ENCODE measurements at places on chromosomes 4 and X. TPM values are rescaled to one million over a fixed set of nuclear protein-coding genes. Genes with fewer than 3 reads are reported as not detected.

AMMECR1 gene
- 17.3 TPM for polyA plus RNA-seq

EREG gene
- not detected for polyA plus RNA-seq

DNA sequence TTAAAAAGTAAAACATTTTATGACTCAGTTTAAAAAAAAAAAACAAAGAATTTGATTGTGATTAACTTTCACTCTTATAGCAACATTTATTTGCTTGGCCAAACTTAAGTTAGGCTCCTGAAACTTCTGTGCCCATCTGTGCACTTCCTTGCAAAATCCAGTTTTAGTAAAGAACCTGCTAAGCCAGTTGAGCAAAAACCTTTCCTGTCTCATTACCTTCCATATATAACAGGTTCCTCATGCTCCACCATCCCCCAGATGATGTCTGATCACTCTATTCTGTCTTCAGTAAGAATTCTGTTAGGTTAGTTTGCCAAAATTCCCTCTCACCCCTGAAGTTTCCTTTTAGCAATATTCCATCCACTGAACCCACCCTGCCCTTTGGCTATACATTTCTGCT lies 1200.5 kb downstream of the C4orf33 start:
- no peak for DNase-seq

PARM1 gene
- polyA plus RNA-seq = 48.6 TPM

DNA sequence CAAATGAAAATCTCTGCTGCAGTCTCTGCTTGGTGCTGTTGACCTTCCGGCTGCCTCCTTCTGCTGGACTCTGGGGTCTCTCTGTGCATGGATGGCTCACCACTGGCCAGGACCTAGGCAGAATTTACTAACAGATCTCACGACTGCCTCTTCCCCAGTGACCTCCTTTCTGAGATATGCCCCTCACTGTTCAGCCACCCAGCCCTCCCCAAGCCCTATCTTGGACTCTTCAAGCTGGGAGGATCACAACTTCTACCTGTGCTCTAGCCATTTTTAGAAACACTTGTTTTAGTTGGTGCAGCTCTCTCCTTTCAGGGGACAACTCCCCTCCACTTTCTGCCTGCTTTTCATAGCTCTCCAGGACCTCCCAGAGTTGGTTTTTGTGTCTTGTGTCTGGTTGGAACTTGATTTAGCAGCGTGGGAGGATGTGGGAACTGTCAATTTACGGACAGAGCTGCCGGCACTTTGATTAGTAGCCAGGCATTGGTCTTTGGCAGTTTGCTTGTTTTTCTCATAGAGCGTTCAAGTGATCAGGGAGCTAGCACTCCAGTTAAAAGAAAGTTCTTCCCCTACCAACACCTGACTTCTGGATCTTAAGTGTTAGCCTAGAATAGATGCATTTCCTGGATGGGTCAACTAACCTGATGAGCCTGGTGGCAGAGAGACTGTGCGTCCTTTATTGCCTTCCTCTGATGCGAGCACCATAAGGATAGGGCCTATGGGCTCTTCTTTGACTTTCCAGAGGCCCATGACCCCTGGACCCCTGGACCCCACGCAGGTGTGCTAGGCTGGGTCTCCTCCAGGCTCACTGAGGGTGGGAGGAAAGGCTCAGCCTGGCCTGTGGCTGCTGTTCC lies 6.5 kb downstream of the RGS12 start:
- no peak for DNase-seq

GRCh38 chr4:20430259-20430941 lies 178.7 kb downstream of the SLIT2 start:
- DNase-seq = no peak

SPON2 gene
- 14.1 TPM for polyA plus RNA-seq

DNA sequence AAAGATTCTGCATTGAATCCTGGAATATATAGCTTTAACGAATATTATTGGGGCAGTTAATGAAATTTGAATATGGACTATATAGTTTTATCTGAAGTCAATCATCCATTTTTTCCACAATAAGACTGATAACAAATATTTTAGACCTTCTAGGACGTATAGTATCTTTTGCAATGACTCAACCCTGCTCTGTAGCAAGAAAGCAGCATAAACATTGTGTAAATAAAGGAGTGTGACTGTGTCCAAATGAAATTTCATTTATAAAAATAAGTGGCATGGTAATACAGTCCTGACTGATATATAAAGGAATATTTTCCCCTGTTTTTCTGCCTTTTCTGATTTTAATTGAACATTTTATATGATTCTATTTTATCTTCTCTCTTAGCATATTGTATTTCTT lies 947.7 kb upstream of the SLIT2 start:
- no peak for DNase-seq

GAGE13 gene
- not detected for polyA plus RNA-seq

ANKRD50 gene
- polyA plus RNA-seq = 37.7 TPM

- DNase-seq = no peak
Measured at GRCh38 chr4:48340276-48340964, 909 bp upstream of the SLAIN2 start.

CXCL5 gene
- polyA plus RNA-seq = 0.16 TPM

TMEM31 gene
- polyA plus RNA-seq = 1.4 TPM

CCDC120 gene
- polyA plus RNA-seq = 20.0 TPM

- no peak for DNase-seq
Measured at GRCh38 chr4:68077737-68078136, 51.9 kb downstream of the TMPRSS11F start.

NAA11 gene
- polyA plus RNA-seq = not detected

DNA sequence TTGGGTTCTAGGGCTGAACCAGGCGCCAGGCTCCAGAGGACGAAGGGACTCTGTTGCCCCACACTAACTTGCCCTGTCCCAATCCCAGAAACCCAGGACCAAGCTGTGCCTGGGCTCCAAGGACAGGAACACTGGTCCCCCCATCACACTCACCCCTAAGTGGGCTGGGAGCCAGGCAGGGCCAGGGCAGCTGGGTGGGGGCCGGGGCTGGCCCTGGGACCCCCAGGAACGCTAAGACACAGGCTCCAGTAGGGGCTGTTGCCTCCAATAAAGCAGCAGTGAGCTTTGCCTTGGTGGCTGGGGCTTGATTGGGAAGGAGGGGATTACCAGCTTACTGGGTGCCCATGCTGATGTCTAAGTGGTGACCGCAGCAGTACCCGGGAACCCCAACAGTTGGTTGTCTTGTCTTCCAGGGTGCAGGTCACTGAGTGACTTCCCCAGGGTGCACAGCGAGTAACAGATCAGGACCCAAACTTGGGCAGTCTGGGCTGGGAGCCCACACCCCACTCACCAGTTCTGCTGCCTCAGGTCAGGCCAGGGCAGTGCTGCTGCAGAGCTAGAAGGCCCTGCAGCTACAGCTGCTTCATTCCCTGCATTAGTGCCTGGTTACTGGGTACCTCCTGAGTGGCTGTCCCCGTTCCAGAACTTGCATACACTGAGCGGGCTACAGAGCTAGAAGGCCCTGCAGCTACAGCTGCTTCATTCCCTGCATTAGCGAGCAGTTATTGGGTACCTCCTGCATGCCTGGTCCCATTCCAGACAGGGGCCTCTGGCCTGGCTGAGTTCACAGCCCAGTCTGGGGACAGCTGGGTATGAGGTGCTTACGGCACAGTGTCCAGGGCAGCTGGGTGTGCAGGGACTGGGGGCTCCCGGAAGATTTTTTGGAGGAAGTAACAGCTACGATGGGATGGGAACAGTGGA lies 9.4 kb upstream of the ADD1 start:
- no peak for DNase-seq

CTAG1B gene
- polyA plus RNA-seq = not detected

SMIM10L2A gene
- polyA plus RNA-seq = 10.9 TPM

DNA sequence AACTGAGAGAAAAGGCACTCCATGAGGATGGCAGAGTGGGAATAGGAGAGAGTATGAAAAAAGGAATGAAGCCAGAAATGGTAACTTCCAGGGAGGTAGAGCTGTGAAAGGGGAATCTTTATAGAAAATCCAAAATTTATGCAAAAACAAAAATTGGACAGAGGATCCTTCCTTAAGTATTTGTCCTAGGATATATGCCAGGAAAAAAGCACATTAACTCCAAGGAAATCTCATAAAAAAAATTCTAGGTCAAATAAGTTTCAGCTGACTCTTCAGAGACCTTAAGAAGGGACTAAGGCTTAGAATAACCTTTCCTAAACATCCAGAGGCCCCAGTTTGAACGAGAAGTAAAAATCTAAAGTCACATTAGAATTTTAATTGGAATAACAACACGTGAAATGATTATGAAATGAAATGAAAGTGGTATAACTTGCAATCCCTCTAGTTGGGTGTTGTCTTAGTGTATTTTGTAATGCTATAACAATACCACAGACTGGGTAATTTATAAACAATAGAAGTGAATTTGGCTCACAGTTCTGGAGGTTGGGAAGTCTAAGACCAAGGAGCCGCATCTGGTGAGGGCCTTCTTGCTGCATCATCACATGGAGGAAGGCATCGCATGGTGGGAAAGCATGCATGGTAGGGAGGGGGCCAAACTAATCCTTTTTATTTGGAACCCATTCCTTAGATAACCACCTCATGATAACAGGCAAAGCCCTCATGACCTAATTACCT lies 145.4 kb upstream of the RXFP1 start:
- DNase-seq = no peak

GRCh38 chrX:1316527-1316926 lies 20.1 kb upstream of the IL3RA start:
- DNase-seq = no peak

GRCh38 chr4:98828801-98829200 lies 100.1 kb downstream of the EIF4E start:
- no peak for DNase-seq

CT83 gene
- polyA plus RNA-seq = not detected

DNA sequence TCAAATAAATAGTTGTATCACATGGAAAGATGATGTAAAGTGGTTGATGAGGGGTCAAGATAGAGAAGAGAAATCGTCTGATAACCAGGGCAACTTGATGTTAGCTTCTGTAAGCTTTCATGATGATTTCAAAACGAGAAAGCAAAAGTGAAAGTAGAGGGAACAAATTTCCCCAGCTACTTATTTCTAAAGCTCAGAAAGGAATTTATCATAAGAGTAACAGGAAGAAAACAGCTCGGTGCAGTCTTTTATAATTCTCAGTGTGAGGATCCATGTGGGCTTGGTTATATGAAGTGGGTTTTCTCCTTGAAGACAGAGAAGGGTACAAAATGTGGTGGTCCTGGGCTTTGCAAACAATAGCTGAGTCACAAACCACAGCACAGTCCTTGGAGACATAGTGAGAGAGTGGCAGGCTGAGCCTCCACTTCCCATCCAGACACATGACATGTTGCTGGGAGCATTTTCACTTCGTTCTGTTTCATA lies 32.1 kb upstream of the GLRA2 start:
- DNase-seq = no peak

- no peak for DNase-seq
Measured at GRCh38 chr4:176793060-176793605, 411 bp upstream of the VEGFC start.

- no peak for DNase-seq
Measured at GRCh38 chr4:91502365-91502764, 801.4 kb upstream of the GRID2 start.

YY2 gene
- polyA plus RNA-seq = 3.2 TPM

- no peak for DNase-seq
Measured at GRCh38 chrX:10602646-10603045, 17.7 kb downstream of the MID1 start.

USP17L20 gene
- not detected for polyA plus RNA-seq

PCSK1N gene
- 22.7 TPM for polyA plus RNA-seq

GRCh38 chrX:71991164-71991563 lies 80.5 kb downstream of the NHSL2 start:
- no peak for DNase-seq

GRCh38 chr4:33696586-33696985 lies 2547.7 kb downstream of the ARAP2 start:
- no peak for DNase-seq

- no peak for DNase-seq
Measured at GRCh38 chr4:120304801-120305200, 238.2 kb upstream of the MAD2L1 start.

KDR gene
- polyA plus RNA-seq = 48.7 TPM

BGN gene
- 201 TPM for polyA plus RNA-seq

- no peak for DNase-seq
Measured at GRCh38 chrX:32896088-32896487, 315.3 kb downstream of the DMD start.

GRCh38 chr4:9867751-9868425 lies 86.5 kb downstream of the DRD5 start:
- DNase-seq = peak; percentile 37

P2RY10 gene
- polyA plus RNA-seq = 0.14 TPM

F8A1 gene
- polyA plus RNA-seq = 9.0 TPM

CYP4V2 gene
- 14.3 TPM for polyA plus RNA-seq

- no peak for DNase-seq
Measured at GRCh38 chrX:39729981-39730661, 367.6 kb downstream of the BCOR start.

PABPC1L2A gene
- polyA plus RNA-seq = not detected

GRCh38 chr4:41058426-41058825 lies 155.9 kb downstream of the APBB2 start:
- DNase-seq = no peak

PHEX gene
- 0.40 TPM for polyA plus RNA-seq

PNMA6F gene
- 0.11 TPM for polyA plus RNA-seq

- DNase-seq = no peak
Measured at GRCh38 chr4:4420421-4420820, 33.5 kb downstream of the NSG1 start.

PNCK gene
- polyA plus RNA-seq = 6.9 TPM

CLCN4 gene
- polyA plus RNA-seq = 4.4 TPM

DNA sequence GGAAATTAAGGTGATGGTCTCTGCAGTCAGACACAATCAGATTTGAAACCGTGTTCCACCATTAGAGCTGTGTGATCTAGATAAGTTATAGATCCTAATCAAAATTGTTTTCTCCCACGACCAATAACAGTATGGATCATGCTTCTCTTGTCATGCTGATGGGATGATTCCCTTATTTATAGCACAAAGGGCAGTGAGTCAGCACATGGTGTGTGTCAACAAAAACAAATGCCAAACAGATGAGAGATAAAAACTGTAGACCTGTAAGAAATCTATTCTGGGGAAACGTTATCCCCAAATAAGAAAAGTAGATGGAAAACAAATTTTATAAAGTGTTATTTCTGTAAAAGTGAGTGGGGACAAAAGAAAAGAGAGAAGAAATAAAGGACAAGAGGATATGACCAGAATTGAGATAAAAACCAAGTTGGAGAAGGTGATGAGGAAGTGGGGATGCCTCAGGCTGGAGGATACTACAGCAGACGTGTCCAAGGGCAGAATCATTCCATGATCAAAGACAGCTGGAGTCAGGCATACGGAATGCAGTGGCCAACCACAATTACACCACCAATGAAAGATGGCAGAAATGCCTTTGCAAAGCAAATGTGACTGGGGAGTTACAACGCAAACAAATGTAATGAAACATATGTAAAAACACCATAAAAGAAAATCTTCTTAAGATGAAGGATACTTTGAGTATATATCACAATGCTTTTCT lies 377.8 kb upstream of the PRKX start:
- no peak for DNase-seq

DNA sequence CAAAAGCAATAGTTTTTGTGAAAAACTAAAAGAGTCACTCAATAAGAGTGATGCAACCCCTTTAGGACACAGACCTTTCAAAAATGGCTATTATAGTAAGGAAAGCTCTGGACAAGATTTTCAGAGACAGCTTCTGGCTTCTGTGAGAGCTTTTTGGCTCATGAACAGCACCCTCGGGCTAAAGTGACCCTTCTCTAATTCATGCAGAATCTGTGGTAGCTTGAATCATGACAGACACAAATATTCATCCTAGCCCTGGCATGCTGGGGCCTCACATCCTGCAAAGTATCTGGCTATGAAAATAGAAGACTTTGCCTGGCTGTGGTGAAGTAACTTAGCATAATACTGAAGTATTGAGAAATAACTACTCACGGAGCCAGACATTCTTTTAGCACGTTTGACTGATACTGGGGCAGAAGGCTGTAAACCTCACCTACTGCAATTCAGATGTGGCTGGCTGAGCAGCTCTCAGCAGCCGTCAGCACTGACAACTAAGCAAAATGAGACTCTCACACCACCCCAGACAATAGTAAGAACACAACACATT lies 327.3 kb downstream of the MAPK10 start:
- no peak for DNase-seq

CLNK gene
- 0.62 TPM for polyA plus RNA-seq

All from left renal cortex interstitium (tissue), 4 donors.